ENCODE measurements at places on chromosomes 5 and 9. TPM values are rescaled to one million over a fixed set of nuclear protein-coding genes. Genes with fewer than 3 reads are reported as not detected.

Gene CD274
- polyA plus RNA-seq = 10.9 TPM

DNA sequence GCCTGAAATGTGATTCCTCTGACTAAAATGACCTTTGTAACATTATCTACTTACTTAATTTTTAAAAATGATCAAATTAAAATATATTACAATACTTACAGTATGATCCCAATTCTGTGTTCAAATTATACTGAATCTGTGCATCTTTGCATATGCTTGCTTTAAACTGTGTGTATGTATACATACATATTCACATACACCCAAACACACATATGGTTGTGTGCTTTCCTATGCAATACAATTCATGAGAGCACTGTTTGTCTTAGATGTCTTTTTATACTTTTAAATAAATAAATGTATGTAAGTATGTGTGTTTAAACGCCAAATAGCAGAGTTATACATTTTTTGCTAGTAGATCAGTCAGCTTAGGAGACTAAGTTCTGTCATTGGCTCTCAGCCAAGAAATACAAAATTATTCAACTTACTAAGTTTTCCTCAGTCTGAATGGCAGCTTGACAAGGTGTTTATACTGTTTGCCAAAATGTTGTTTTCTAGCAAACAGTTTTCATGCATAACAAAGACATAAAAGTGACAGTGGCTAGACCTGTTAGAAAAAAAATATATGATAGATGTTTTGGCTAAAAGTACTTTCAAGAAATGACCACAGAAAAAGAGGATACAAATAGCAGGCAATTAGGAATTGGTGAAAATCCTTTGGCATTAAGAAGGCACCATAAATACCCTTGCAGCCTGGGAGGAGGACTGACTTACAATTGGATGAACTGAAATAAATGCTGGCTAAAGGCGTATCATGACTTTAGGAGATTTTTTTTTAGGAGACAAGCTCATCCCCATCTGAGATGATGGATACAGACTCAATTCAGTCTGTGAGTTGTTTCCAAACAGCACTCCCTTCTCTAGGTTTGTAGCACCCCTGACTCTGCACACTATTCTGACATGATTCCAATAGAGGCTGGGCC lies 7.9 kb downstream of the TICAM2 start:
- no peaks in the 10 kb centered on the region for H3K36me3 ChIP-seq
- no peak overlapping the region for H3K4me3 ChIP-seq
- H3K27me3 ChIP-seq = no peaks in the 10 kb centered on the region
- H3K4me1 ChIP-seq = no peaks in the 10 kb centered on the region
- no peak overlapping the region for H3K27ac ChIP-seq
- no peak for DNase-seq

- H3K36me3 ChIP-seq = no peaks in the 10 kb centered on the region
- no peak overlapping the region for H3K4me3 ChIP-seq
- H3K27ac ChIP-seq = no peak overlapping the region
- no peaks in the 10 kb centered on the region for H3K4me1 ChIP-seq
These were observed 71.6 kb upstream of the FRRS1L start for GRCh38 chr9:109238655-109239054.

DNA sequence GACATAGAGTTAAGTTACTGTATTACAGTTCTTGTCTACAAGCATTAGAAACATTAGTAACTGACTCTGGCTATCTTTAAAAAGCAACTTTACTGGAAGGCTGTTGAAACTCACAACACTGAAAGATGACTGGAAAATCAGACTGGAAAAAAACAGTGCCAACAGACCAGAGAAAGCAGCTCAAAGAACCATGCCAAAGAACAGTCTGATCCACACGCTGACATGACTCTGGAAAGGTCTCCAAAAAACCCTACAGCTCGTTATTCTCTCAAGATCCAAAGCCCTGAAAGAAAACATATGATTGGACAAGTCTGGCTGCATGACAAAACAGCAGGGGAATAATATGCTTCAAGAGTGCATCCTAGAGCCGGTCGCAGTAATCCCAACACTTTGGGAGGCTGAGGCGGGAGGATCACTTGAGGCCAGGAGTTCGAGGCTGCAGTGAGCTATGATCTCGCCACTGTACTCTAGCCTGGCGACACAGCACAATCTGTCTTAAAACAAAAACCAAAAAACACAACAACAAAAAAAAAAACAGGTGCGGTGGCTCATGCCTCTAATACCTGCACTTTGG lies 5.6 kb downstream of the GOLPH3 start:
- no peak for DNase-seq
- no peak overlapping the region for H3K4me3 ChIP-seq
- no peak overlapping the region for H3K27ac ChIP-seq
- no peaks in the 10 kb centered on the region for H3K27me3 ChIP-seq
- peaks cover 9% of the 10 kb centered on the region for H3K4me1 ChIP-seq

GRCh38 chr9:9817176-9817575 lies 795.6 kb downstream of the PTPRD start:
- no peak for DNase-seq
- H3K27ac ChIP-seq = no peak overlapping the region
- no peaks in the 10 kb centered on the region for H3K36me3 ChIP-seq
- no peaks in the 10 kb centered on the region for H3K27me3 ChIP-seq
- H3K4me1 ChIP-seq = no peaks in the 10 kb centered on the region

GRCh38 chr5:4661326-4661725 lies 478.8 kb upstream of the ADAMTS16 start:
- H3K27ac ChIP-seq = no peak overlapping the region
- no peaks in the 10 kb centered on the region for H3K27me3 ChIP-seq
- no peak for DNase-seq
- no peaks in the 10 kb centered on the region for H3K36me3 ChIP-seq

DNA sequence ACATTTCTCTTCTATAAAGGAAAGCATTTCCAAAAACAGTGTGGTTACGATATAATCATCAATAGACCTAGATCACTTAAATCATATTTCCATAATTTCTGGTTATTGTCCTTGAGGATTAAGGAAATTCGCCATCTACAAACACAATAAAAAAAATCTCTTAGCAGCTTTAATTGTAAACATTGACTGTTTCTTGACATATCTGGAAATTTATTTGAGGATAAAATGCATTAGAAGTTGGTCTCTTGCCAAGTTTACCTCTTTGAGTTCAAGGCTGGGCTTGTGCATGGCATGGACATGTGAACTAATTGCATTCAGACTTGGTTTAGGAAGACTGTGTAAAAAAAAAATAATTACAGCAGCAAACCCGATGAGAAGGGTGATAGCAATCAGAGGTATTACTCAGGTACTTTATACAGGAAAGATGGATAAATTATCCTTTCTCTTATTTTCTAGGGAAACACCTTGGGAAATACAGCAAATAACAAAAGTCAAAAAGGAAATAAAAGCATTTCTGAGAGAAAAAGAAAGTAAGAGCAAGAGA lies 237.9 kb downstream of the SLF1 start:
- H3K4me3 ChIP-seq = no peak overlapping the region
- DNase-seq = no peak
- H3K36me3 ChIP-seq = no peaks in the 10 kb centered on the region
- no peaks in the 10 kb centered on the region for H3K4me1 ChIP-seq
- H3K27me3 ChIP-seq = no peaks in the 10 kb centered on the region

Gene BAAT
- 0.11 TPM for polyA plus RNA-seq

- DNase-seq = no peak
- H3K27me3 ChIP-seq = no peaks in the 10 kb centered on the region
- no peak overlapping the region for H3K27ac ChIP-seq
- H3K36me3 ChIP-seq = no peaks in the 10 kb centered on the region
- no peak overlapping the region for H3K4me3 ChIP-seq
These were observed 445.0 kb upstream of the SMC2 start for GRCh38 chr9:103649086-103649485.

DNA sequence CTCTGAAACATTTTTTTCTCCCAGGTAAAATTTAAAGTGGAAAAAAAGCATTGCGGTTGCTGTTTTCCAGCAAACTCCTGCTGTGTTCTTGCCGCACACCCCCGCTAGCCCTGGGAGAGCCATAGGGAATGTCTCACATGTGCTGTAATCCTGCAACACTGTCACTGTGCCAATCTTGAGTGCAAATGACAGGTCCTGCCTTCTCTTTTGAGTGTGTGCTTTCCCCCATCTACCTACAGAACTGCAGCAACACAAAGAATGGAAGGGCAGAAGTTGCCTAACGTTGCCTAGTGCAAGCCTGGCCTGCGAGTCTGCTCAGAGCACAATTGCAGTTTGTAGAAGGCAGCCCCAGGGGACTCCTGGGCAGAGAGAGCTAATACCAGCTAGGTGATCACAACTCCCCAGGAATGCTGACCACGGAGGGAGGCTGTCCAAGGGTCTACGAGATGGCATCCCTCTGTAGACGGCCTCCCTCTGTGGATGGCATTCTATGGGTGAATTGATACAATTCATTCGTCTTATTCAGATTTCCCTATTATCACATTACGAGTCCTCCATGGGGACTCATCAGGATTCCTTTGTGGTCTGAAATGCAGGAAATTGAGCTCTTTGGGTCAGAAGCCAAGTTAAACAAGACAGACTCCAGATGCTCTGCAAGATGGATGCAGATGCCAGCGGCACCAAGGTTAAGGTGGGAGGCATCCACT lies 172.6 kb upstream of the S1PR3 start:
- no peak overlapping the region for H3K4me3 ChIP-seq
- peaks cover 3% of the 10 kb centered on the region for H3K27me3 ChIP-seq
- no peaks in the 10 kb centered on the region for H3K4me1 ChIP-seq
- H3K36me3 ChIP-seq = no peaks in the 10 kb centered on the region

All from thymus (tissue), 14 donors.